ENCODE measurements at places on chromosomes 7 and 10.

GRCh38 chr7:142355328-142355727, 97.5 kb upstream of the PRSS58 start:
- no peak for DNase-seq

GRCh38 chr7:47588704-47589225, 6.9 kb upstream of the TNS3 start:
- no peak for DNase-seq

DNA sequence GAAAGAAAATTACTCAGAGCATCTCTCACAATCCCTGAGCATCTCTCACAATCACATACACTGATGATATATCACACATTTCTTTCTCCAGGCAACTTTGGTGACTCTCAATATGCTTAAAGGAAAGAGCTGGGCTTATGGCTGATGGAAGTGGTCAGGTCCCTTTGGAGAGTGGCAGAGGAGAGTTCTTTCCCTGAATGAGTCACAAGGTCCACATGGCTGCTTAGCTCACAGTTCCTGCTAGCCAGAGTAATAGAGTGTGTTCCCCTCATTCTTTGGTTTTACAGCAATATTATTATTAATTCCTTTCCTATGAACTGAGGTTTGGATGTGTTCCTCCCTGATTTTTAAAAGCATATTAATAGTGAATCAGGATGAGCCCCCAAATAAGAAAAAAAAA, 287.4 kb downstream of the C7orf25 start:
- DNase-seq, result no peak

DNA sequence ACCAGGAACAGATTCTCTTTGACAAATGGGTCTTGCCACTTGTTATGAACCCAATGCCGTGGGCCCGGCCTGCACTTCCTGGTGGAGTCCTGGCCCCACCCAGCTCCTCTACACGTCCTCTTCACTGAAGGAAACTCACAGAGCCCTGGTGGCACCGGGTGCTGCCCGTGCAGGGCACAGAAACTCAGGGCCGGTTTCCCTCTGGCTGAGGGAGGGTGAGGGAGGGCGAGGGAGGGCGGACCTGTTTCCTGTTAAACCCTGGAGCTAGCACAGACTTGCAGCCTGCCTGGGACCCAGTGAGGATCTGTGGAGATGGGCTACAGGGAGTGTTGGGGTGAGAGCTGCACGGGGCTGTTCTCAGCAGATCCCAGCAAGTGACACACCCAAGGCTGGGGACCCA, 596.3 kb downstream of the PTPRN2 start:
- DNase-seq, result no peak

- no peak for DNase-seq
Measured at GRCh38 chr7:102230593-102230992, 56.1 kb upstream of the SH2B2 start.

GRCh38 chr7:11450281-11450680, 381.7 kb downstream of the THSD7A start:
- DNase-seq, result no peak

All from activated CD8-positive, alpha-beta memory T cell treated with anti-CD3 and anti-CD28 coated beads for 1 hour (primary cell).